Lung (tissue), 17 donors: ENCODE measurements at places on chromosomes 4 and X. TPM values are rescaled to one million over a fixed set of nuclear protein-coding genes. Genes with fewer than 3 reads are reported as not detected.
A peak's percentile ranks its signal among the peaks of the same experiment; 100 is the strongest.

GRCh38 chr4:48299560-48299959 is 29.9 kb upstream of the TEC start:
- no peaks in the 10 kb centered on the region for H3K27me3 ChIP-seq
- no peak overlapping the region for H3K27ac ChIP-seq
- no peaks in the 10 kb centered on the region for H3K4me1 ChIP-seq
- no peak overlapping the region for H3K4me3 ChIP-seq
- no peaks in the 10 kb centered on the region for H3K36me3 ChIP-seq
- no peak for DNase-seq

DNA sequence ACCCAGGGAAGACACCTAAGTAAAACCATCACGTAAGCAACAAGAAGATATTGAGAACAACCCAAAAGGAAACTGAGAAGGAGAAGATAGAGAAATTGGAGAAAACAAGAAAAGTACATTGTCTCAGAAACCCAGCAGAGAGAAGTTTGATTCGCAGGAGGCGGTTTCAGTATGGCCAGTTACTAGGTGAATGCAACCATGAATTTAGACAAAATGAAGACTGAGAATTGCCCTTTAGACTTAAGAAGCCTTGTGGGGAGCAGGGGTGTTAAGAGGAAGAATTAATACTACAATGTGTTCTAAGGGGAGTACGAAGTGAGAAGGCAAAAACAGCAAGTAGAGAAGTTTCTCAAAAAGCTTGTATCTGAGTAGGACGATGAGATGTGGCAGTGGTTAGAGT is 229.3 kb upstream of the NEIL3 start:
- H3K27me3 ChIP-seq: no peaks in the 10 kb centered on the region
- H3K4me3 ChIP-seq: no peak overlapping the region
- no peaks in the 10 kb centered on the region for H3K4me1 ChIP-seq
- DNase-seq: no peak
- no peaks in the 10 kb centered on the region for H3K36me3 ChIP-seq

DNA sequence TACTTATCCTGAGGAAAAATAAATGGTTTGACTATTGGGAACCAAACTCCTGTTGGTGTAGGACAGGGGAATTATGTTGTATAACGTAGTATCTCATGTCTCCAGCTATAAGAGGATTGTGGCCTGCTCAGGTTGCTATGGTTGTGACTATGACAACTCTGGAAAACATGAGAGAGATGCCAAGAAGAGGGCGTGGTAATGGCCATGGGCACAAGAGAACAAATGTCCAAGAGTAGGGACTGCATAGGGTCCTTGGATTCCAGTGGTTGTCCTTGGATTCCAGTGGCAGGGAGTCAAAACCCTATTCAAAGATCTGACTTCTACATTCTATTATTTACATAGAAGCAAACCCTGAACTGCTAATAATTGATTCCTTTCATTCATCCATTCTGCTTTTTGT is 6.8 kb upstream of the MOB1B start:
- peaks cover 8% of the 10 kb centered on the region for H3K4me1 ChIP-seq
- no peak overlapping the region for H3K4me3 ChIP-seq
- H3K36me3 ChIP-seq: no peaks in the 10 kb centered on the region
- DNase-seq: peak; percentile 22
- no peak overlapping the region for H3K27ac ChIP-seq

DNA sequence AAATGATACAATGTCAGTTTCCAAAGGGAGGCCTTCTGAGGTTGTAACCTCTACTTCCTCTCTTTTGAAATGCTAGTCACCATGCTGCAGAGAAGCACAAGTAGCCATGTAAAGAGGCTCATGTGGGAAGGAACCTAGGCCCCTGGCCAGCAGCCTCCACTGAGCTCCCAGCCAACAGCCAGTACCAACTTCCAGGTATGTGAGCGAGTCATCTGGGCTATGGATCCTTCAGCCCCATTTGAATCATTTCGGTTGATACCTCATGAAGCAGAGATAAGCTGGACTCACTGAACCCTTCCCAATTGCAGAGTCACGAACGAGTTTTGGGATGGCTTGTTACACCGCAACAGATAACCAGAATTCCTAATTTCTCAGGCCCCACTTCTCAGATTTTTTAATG is 187.0 kb upstream of the LDB2 start:
- no peaks in the 10 kb centered on the region for H3K36me3 ChIP-seq
- peaks cover 3% of the 10 kb centered on the region for H3K27me3 ChIP-seq
- no peak overlapping the region for H3K4me3 ChIP-seq

DNA sequence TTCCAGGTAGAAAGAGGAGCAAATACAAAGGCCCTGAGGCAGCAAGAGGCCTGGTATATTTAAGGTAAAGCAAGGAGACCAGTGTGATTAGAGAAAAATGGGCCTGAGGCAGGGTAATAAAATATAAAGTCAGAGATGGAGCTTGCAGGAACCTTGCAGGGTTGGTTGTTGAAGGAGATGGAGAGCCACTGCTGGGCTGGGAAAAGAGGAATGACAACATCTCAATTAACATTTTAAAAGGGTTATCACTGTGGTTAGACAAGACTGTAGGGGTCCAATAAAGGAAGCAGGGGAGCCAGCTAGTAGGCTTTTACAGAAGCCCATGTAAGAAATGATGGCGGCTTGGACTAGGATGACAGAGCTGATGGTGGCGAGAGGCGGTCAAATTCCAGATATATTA is 205.5 kb upstream of the MBNL3 start:
- no peak overlapping the region for H3K27ac ChIP-seq
- no peaks in the 10 kb centered on the region for H3K36me3 ChIP-seq
- DNase-seq: no peak
- H3K27me3 ChIP-seq: peaks cover 6% of the 10 kb centered on the region
- H3K4me1 ChIP-seq: no peaks in the 10 kb centered on the region

GRCh38 chr4:56874923-56875322 is 32.8 kb upstream of the REST start:
- H3K27me3 ChIP-seq: no peaks in the 10 kb centered on the region
- H3K36me3 ChIP-seq: no peaks in the 10 kb centered on the region
- peaks cover 18% of the 10 kb centered on the region for H3K4me1 ChIP-seq
- no peak overlapping the region for H3K4me3 ChIP-seq

- H3K27ac ChIP-seq: no peak overlapping the region
Measured at GRCh38 chr4:57280481-57280880, 170.3 kb upstream of the IGFBP7 start.

- no peaks in the 10 kb centered on the region for H3K27me3 ChIP-seq
- no peaks in the 10 kb centered on the region for H3K4me1 ChIP-seq
- no peak overlapping the region for H3K27ac ChIP-seq
- DNase-seq: no peak
- H3K4me3 ChIP-seq: no peak overlapping the region
- H3K36me3 ChIP-seq: no peaks in the 10 kb centered on the region
Measured at GRCh38 chr4:106421441-106422296, 53.1 kb upstream of the GIMD1 start.

DNA sequence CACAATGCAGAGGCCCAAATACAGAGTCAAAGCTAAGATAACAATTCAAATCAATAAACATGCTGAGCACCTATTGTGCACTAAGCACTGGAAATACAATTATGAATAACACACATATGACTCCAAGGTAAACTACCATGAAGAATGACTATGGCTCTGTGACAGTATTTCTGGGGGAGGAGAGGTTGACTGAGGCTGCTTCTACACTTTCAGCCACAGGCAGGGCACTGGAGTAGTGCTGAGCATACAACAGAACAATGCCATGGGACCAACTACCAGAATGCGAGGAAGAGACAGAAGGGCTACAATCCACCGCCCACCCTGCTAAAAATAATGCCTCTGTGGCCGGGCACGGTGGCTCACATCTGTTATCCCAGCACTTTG is 13.7 kb downstream of the TEC start:
- no peak overlapping the region for H3K27ac ChIP-seq
- H3K27me3 ChIP-seq: no peaks in the 10 kb centered on the region
- DNase-seq: no peak
- peaks cover 5% of the 10 kb centered on the region for H3K4me1 ChIP-seq
- no peak overlapping the region for H3K4me3 ChIP-seq
- H3K36me3 ChIP-seq: no peaks in the 10 kb centered on the region

GRCh38 chr4:82638479-82638878 is 76.7 kb upstream of the TMEM150C start:
- peaks cover 1% of the 10 kb centered on the region for H3K4me1 ChIP-seq
- H3K27ac ChIP-seq: no peak overlapping the region
- H3K4me3 ChIP-seq: no peak overlapping the region
- DNase-seq: no peak
- H3K27me3 ChIP-seq: no peaks in the 10 kb centered on the region

- H3K36me3 ChIP-seq: no peaks in the 10 kb centered on the region
- H3K27ac ChIP-seq: no peak overlapping the region
- H3K27me3 ChIP-seq: no peaks in the 10 kb centered on the region
- no peaks in the 10 kb centered on the region for H3K4me1 ChIP-seq
- H3K4me3 ChIP-seq: no peak overlapping the region
Measured at GRCh38 chrX:21747558-21747957, 10.4 kb downstream of the SMPX start.

- peaks cover 10% of the 10 kb centered on the region for H3K4me1 ChIP-seq
- no peak overlapping the region for H3K4me3 ChIP-seq
- no peaks in the 10 kb centered on the region for H3K36me3 ChIP-seq
- no peak for DNase-seq
- no peaks in the 10 kb centered on the region for H3K27me3 ChIP-seq
- H3K27ac ChIP-seq: no peak overlapping the region
Measured at GRCh38 chr4:98686043-98686707, 27.8 kb upstream of the TSPAN5 start.

DNA sequence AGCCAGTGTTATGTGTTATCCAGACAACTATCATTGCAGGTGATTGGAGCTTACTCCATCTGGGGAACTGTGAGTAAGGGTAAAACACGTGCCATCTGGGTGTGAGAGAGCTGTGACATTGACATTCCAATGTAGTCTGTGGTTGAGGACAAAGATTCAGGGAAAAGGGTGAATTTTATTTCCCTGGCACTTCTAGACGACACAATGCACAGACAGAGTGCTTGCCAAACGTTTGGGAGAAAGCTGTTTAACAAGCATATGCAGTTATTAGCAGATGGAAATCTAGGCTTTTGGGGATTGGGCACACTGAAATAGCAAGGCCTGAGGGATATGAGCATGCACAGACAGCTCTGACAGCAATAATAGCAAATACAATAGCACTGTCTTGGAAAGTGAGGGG is 21.3 kb upstream of the CTSO start:
- no peak for DNase-seq
- no peaks in the 10 kb centered on the region for H3K4me1 ChIP-seq
- no peaks in the 10 kb centered on the region for H3K36me3 ChIP-seq
- no peak overlapping the region for H3K4me3 ChIP-seq

GRCh38 chr4:168868044-168868781 is 141.8 kb downstream of the CBR4 start:
- H3K4me3 ChIP-seq: no peak overlapping the region
- H3K27ac ChIP-seq: no peak overlapping the region
- H3K27me3 ChIP-seq: no peaks in the 10 kb centered on the region
- H3K4me1 ChIP-seq: peaks cover 26% of the 10 kb centered on the region

GRCh38 chrX:110182362-110182761 is 135.5 kb downstream of the AMMECR1 start:
- H3K36me3 ChIP-seq: peaks cover 3% of the 10 kb centered on the region
- no peak overlapping the region for H3K4me3 ChIP-seq
- H3K27ac ChIP-seq: no peak overlapping the region
- DNase-seq: no peak
- peaks cover 1% of the 10 kb centered on the region for H3K4me1 ChIP-seq

- H3K36me3 ChIP-seq: no peaks in the 10 kb centered on the region
- no peak for DNase-seq
- no peaks in the 10 kb centered on the region for H3K27me3 ChIP-seq
Measured at GRCh38 chr4:139715746-139716391, 50.2 kb downstream of the MGST2 start.

DNA sequence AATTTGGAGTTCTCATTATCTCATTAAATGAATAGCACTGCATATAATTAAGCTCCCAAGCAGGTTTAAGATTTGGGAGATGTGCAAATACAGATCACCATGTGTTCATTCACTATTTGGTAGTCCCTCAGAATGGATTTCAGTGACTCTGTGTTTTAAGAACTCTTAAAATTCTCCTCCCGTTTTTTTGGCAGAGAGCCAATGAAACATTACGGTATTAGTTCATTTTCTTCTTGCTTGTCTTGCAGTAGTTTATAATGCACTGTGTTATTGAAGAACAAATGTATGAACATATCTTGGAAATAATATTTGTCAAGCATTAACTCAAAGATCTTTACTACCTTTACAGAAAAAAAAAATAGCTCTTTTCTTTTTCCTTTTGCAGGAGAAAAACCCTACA is 32.7 kb downstream of the KLF3 start:
- peaks cover 39% of the 10 kb centered on the region for H3K36me3 ChIP-seq
- DNase-seq: peak; percentile 75
- no peak overlapping the region for H3K27ac ChIP-seq

GRCh38 chr4:98612318-98613250 is 45.8 kb downstream of the TSPAN5 start:
- H3K36me3 ChIP-seq: no peaks in the 10 kb centered on the region
- H3K4me1 ChIP-seq: peaks cover 4% of the 10 kb centered on the region
- no peak overlapping the region for H3K4me3 ChIP-seq
- H3K27ac ChIP-seq: no peak overlapping the region

DNA sequence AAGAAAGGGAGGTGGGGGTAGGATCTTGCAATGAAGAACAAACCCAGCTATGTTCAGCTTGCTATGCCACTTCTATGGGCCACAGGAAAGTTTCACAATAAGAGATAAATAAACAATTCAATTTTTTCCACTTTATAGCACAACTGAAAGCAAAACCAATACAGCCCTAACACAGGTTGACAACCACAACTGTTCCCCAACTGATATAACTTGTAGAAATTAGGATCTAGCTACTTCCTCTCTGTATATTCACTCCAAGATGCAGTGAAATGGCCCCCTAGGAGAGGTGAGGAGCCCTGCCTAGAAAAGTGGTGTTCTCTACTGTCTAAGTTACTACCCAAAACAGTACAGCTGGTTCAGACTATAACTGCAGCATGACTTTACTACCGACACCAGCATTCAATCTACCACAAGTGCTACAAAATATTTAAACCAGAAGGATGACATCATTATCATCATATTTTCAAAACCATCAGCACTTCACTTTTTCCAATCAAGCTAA is 77.0 kb downstream of the FBXW7 start:
- no peak for DNase-seq
- H3K4me1 ChIP-seq: peaks cover 7% of the 10 kb centered on the region
- H3K4me3 ChIP-seq: no peak overlapping the region

The PIN4 gene
- total RNA-seq: 9.4 TPM

The KDM5C gene
- total RNA-seq: 112 TPM

The ATP1B4 gene
- not detected for total RNA-seq

The USP17L12 gene
- not detected for total RNA-seq

The BANK1 gene
- total RNA-seq: 10.4 TPM

The EDA2R gene
- 0.23 TPM for total RNA-seq

The DCX gene
- 1.6 TPM for total RNA-seq

The ZAR1 gene
- not detected for total RNA-seq

The GATA1 gene
- total RNA-seq: 1.2 TPM

The SPRY1 gene
- total RNA-seq: 107 TPM

The DIAPH2 gene
- 57.6 TPM for total RNA-seq

The NDUFB11 gene
- total RNA-seq: 79.3 TPM

The SMIM31 gene
- total RNA-seq: 2.3 TPM

The AKAP4 gene
- total RNA-seq: not detected
